ENCODE measurements at places on chromosomes 3 and 15.

GRCh38 chr3:134327594-134327975 lies 46.7 kb downstream of the AMOTL2 start:
- H3K4me3 ChIP-seq: no peak overlapping the region
- H3K27me3 ChIP-seq: peaks cover 8% of the 10 kb centered on the region

DNA sequence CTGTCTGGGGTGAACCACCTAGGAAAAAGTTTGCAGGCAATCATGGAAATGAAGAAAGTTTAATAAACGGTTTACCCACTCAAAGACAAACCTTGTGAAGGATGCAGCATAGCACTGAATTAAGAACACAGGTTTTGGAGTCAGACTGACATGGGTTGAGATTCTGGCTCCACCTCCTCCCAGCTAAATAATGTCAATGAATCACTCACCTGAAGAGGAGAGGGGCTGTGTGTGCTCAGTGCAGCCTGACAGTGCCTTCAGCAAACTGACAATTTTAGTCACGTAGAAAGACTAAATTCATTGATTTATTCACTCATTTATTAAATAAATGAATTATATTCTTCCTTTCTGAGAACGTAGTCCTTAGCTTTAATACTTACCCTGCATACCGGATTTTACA lies 18.9 kb downstream of the NR1I2 start:
- H3K4me1 ChIP-seq: no peaks in the 10 kb centered on the region

- peaks cover 4% of the 10 kb centered on the region for H3K27me3 ChIP-seq
- no peak overlapping the region for H3K4me3 ChIP-seq
- H3K27ac ChIP-seq: peak overlapping the region; percentile 69
- no peaks in the 10 kb centered on the region for H3K36me3 ChIP-seq
- H3K4me1 ChIP-seq: peaks cover 53% of the 10 kb centered on the region
These were observed 38.8 kb upstream of the TIMP4 start for GRCh38 chr3:12197475-12197874.

DNA sequence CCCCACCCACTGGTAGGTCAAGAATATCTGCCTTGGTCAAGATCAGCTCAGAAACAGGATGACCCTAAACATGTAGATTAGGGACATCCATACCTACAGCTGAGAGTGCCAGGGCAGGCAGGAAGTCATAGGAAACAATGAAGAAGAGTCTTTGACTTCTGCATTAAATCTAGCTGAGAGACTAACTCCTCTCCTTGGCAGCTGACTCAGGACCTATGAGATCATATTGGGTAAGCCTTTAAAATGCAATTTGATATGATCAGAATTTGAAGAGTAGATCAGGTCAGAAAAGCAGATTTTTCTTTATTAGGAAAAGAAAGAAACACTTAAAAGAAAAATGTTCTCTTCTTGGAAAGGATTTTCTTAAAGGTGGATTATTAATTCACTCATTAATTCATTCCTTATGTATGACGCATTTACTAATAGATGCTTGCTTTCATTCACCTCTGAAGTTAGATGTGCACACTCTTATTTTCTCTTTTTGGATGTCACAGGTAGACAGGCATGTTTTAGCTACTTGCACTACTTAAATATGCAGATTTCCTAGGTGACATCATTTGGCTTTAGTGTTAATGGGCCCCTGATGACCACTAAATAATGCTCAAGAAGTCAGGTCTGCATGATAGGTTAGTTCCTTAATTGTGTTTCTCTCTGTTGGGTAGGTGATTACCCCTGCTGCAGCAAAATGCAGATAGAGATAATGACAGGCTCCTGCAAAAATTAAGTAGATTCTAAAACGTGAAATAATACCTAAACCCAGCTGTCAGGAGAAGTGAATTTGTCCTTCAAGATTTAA lies 35.7 kb upstream of the GSK3B start:
- no peaks in the 10 kb centered on the region for H3K4me1 ChIP-seq
- H3K4me3 ChIP-seq: no peak overlapping the region
- H3K27ac ChIP-seq: no peak overlapping the region

DNA sequence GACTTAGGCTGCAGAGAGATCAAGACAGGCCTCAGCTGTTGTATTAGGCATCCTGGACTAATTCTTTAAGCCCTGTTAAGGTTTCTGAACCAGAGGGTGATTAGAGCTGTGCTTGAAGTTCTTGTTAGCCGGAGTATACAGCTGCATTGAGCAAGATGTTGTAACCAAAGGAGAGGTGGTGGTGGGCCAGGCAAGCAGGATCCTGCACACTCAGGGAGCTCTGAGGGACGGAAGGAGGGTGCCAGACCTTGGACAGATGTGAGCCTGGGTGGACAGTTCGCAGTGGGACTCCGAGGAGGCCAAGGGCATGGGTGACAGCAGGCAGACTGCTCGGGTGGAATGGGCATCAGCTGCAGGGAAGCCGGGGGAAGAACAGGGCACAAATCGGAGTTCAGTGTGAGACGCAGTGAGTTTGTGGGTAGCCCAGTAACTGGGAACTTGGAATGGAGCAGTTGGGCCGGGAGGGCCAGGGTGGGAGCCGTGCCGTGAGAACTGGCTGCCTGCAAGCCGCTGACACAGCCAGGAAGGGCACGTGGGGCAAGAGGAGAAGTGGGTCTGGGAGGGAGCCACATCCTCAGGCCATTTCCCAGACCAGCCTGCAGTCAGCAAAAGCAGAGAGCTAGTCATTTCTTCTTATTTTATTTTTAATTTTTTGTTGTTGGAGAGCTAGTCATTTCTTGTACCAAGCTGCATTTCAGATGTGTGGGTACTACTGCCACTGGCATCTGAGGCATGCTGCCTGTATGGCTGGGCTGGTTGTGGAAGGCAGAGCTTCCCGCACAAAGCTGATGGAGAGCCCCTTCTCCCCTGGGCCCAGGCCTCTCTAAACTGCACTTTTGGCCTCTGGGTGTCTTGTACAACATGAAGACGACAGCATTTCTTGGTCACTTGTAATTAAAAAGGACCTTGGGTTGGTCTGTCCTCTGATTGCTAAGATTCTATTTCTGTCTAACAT lies 61.0 kb downstream of the PGPEP1L start:
- peaks cover 21% of the 10 kb centered on the region for H3K36me3 ChIP-seq
- no peak for DNase-seq
- H3K4me1 ChIP-seq: no peaks in the 10 kb centered on the region
- no peak overlapping the region for H3K27ac ChIP-seq
- H3K27me3 ChIP-seq: no peaks in the 10 kb centered on the region

GRCh38 chr3:194286375-194287146 lies 64.6 kb downstream of the CPN2 start:
- no peaks in the 10 kb centered on the region for H3K4me1 ChIP-seq
- peaks cover 5% of the 10 kb centered on the region for H3K27me3 ChIP-seq
- no peak overlapping the region for H3K4me3 ChIP-seq
- H3K27ac ChIP-seq: no peak overlapping the region
- no peaks in the 10 kb centered on the region for H3K36me3 ChIP-seq

DNA sequence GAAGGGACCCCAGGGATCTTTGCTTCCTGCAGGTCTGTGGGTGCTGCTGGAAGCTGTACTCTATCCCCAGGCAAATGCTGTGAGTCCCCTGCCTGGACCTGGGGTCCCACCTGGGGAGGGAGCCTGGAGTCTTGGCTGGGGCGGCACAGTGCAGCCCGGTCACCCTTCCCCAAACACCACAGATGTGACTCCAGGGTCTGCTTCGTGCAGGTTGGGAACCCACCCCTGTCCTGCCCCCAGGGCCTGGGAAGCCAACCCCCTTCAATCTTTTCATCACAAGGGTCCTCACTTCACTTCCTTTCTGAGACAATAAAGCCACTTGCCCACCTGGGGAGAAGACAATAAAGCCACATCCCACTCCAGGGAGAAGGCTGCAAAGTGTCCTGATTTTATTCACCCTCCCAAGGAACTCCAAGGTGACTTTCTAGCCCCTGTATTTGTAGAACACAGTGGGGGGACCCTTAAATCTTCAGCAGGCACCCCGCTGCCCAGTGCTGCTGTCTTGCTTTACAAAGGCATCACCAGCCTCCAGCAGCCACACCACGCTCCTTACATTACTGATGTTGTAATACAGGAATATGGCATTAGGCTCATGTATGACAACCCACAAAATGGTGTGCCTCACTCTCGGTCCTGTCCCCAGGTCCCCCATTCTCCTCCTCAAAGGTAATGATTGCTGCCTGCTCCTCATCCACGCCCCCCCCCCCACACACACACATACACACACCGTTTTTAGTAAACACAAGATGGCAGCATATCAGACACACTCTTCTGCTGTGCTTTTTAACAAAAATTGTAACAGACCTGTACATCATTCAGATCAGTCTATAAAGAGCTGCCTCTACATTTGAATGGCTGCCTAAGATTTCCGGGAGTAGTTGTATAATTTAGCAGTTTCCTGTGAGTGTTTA lies 9.9 kb downstream of the C3orf22 start:
- no peak for DNase-seq
- H3K27ac ChIP-seq: no peak overlapping the region
- H3K4me3 ChIP-seq: no peak overlapping the region
- no peaks in the 10 kb centered on the region for H3K27me3 ChIP-seq
- H3K4me1 ChIP-seq: no peaks in the 10 kb centered on the region
- H3K36me3 ChIP-seq: no peaks in the 10 kb centered on the region

DNA sequence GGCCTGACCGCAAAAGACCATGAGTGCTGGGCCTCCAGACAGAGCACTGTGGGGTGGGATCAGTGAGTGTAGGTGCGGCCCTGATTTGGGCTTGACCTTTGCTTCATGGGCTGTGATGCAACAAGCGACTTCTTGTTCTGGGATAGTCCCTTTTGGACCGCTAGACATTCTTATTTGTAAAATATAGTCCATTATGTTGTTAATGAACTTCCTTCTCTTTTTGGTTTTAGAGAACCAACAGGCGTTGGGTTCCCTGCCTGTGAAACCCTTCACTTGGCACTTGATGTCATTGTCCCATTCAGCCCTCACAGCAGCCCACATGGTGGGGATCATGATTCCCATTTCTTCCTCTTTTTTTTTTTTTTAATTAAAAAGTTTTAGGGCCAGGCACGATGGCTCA lies 15.8 kb upstream of the TRH start:
- H3K4me3 ChIP-seq: no peak overlapping the region
- no peaks in the 10 kb centered on the region for H3K4me1 ChIP-seq
- DNase-seq: no peak

GRCh38 chr3:55891106-55891505 lies 404.0 kb upstream of the WNT5A start:
- no peak overlapping the region for H3K4me3 ChIP-seq
- H3K4me1 ChIP-seq: no peaks in the 10 kb centered on the region
- no peaks in the 10 kb centered on the region for H3K36me3 ChIP-seq
- H3K27ac ChIP-seq: no peak overlapping the region

DNA sequence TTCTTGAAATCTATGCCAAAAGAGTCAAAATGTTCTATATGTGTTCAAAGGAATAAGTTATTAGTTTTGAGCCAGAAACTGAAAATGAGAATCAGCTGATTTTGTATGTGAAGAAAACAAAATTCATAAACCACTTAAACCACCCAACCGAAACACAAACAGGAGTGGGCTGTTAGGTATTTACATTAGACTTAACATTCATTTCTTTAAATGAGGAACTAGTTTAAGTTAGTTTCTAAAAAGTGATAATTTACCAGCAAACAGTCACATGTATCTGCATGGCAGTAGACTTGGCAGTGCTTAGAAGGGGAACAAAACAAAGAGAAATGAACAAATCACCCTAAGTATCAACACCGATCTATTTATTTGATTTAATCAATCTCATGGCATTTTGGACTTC lies 128.0 kb downstream of the GMNC start:
- no peak overlapping the region for H3K4me3 ChIP-seq
- no peaks in the 10 kb centered on the region for H3K36me3 ChIP-seq
- DNase-seq: no peak
- no peaks in the 10 kb centered on the region for H3K4me1 ChIP-seq
- H3K27ac ChIP-seq: no peak overlapping the region
- H3K27me3 ChIP-seq: peaks cover 3% of the 10 kb centered on the region

DNA sequence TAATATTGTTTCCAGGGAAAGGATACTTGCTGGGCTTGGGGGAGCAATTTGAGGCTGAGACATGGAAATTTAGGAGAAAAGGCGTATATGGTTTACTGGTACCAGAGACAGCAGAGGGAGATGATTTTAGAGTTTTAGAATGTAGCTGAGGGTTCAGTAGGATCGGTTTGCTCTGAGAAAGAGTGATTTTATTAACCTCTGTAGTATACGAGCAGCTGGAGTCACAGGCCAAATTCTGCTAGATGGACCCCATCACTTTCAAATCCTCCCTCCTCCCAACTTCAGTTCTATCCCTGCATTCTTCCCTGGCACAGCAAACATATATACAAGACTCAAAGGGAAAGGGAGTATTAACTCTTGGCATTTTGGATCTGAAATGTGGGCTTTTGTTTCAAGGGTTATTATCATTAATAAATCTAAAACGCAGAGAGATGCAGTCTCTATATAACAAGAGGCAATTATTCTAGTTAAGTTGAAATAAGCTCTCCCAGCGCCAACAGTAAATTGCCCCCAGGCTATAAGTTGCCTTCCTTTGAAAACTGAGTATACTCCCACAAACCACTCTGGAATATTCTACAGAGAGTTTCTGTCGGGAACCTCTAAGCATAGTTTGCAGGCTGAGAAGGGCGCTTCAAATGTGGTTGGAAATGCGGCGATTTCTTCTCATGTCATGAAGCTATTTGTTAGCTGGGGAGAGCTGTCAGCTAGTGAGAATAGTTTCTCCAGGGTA lies 5.4 kb downstream of the CRABP1 start:
- no peak overlapping the region for H3K4me3 ChIP-seq
- peaks cover 27% of the 10 kb centered on the region for H3K27me3 ChIP-seq
- peaks cover under 1% of the 10 kb centered on the region for H3K4me1 ChIP-seq
- no peak for DNase-seq
- no peak overlapping the region for H3K27ac ChIP-seq

DNA sequence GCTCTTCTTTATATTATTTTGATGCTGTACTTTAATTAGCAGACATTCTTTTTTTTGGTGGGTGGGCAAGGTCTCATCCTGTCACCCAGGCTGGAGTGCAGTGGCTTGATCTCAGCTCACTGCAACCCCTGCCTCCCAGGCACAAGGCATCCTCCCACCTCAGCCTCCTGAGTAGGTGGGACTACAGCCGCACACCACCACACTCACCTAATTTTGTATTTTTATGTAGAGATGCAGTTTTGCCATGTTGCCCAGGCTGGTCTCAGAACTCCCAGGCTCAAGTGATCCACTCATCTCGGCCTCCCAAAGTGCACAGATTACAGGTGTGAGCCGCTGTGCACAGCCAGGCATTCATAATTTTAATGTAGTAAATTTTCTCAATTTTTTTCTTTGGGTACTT lies 608.1 kb downstream of the ZNF385D start:
- H3K27me3 ChIP-seq: no peaks in the 10 kb centered on the region
- no peaks in the 10 kb centered on the region for H3K36me3 ChIP-seq
- DNase-seq: no peak
- no peak overlapping the region for H3K27ac ChIP-seq
- no peaks in the 10 kb centered on the region for H3K4me1 ChIP-seq

DNA sequence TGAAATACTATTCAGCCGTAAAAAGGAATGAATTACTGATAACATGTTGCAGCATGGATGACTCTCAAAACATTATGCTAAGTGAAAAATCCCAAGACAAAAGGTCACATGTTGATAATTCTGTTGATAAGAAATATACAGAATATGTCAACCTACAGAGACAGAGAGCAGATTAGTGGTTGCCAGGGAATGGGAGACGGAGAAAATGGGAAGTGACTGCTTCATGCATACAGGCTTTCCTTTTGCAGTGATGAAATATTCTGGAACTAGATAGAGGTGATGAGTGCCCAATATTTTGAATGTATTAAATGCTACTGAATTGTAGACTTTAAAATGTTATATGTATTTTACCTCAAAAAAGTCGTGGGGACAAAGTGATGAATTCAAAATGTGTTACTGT lies 56.2 kb downstream of the ABHD2 start:
- DNase-seq: no peak
- H3K4me1 ChIP-seq: peaks cover 22% of the 10 kb centered on the region
- no peak overlapping the region for H3K4me3 ChIP-seq
- no peak overlapping the region for H3K27ac ChIP-seq

Measured in activated CD4-positive, alpha-beta T cell treated with anti-CD3 and anti-CD28 coated beads for 36 hours (primary cell).